Right renal pelvis (tissue), 4 donors: ENCODE measurements at places on chromosomes 12 and 14. TPM values are rescaled to one million over a fixed set of nuclear protein-coding genes. Genes with fewer than 3 reads are reported as not detected.
A peak's percentile ranks its signal among the peaks of the same experiment; 100 is the strongest.

Gene USP44
- 2.3 TPM for polyA plus RNA-seq

DNA sequence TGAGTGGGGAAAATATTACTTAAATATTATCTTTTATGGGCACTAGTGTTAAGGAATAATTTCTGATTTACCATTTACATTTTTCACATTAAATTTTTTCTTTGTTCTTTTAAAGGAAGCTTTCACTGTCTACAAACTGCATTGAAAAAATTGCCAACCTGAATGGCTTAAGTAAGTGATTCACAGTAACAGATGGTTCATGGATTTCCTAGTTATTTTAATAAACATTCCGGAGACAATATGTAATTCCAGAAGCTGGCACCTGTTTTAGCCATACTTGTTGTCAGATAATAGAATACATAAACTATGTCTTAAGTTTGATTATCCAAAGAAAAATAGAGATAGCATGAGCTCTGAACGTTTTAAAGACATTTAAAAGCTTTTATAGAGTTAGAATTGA, 17.1 kb downstream of the DNAL1 start:
- no peak for DNase-seq

DNA sequence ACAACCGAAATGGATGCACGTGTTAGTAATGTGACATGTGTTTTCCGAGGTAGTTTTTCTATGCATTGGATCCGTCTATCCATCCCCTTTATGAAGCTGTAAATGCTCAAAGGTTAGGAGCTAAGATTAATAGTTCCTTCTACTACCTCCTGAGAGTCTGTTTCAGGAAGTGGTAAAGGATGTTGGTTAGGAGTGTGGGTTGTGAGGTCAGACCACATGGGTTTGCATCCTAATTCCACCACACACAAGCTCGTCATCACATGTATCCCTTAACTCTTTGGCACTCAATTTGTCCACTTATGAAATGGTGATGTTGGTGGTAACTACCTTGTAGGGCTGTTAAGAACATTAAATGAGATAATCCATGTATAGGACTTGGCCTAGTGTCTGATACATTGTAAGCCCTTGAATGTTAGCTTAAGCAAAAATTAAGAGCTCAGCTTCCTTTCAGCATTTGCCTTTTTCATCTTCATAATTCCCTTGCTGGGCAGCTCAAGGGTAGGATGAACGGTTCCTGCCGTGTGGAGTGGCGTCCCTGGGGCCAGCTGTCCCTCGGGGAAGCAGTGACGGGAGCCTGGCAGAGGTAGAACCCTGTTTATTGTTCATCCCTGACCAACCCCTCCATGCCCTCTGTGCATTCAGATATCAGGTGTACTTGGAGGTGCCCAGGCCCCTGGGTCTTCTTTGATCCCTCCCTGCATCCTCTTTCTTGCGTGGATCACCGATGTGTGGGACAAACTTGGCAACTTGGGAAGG, 52.3 kb downstream of the TSPAN9 start:
- no peak for DNase-seq

DNA sequence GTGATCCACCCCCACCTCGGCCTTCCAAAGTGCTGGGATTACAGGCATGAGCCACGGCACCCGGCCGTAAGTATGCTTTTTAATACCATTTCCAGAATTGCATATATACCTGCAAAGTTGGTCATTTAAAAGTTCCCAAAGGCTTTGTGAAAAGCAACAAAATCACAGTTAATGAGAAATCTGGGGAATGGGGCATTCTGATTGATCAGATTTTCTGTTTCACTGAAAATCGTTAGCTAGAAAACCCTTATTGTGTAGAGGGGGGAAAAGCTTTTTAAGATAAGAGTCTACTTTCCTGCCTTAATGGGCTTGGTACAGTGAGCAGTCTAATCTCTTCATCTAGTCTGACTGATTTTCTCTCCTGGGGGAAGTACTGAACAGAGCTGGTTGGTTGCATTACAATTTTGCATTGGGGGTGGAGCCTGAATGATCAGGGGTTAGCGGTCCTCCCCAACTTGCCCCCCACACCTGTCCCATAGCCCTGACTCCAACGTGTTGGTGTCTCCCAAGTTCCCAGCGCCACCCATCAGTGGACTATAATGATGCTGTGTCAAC, 23.8 kb downstream of the IL31 start:
- DNase-seq: no peak

DNA sequence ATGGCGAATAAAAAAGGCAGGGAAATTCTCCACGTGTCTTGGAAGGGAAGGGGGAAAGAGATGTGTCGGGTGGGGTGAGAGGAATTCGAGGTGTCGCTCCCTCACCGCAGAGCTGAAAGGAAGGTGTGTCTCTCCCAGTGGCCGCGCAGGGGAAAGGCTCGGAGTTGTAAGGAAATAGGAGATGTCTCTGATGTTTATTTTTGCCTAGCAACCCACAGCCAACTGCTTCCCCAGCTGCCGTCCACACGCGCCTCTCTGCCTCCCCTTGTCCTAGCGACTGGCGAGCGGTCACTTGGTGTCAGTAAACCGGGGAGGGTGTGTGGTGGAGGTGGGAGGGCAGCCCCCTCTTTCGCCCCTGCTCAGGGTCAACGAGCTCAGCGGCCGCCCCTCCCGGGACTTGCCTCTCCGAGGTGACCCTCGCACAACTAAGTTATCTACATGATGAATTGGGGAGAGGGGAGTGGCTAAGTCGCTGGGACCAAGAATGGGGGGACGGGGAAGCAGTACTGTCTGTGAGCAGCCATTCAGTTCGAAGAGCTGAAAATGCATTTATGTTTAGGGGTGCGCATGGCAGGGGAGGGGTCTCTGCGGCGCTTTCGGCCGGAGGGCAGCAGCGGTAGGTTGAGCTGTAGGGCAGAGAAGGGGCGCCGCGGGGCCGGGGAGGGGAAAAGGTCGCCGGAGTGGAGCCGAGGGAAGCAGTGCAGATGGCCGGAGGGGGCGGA, 585 bp upstream of the DYRK2 start:
- DNase-seq: peak; percentile 75

- DNase-seq: no peak
These were observed 119.2 kb upstream of the SCAF11 start for GRCh38 chr12:46109343-46110222.

GRCh38 chr14:64628940-64629408, 75.2 kb upstream of the PLEKHG3 start:
- no peak for DNase-seq

- DNase-seq: no peak
These were observed 36.6 kb downstream of the RTL1 start for GRCh38 chr14:100866666-100867630.

DNA sequence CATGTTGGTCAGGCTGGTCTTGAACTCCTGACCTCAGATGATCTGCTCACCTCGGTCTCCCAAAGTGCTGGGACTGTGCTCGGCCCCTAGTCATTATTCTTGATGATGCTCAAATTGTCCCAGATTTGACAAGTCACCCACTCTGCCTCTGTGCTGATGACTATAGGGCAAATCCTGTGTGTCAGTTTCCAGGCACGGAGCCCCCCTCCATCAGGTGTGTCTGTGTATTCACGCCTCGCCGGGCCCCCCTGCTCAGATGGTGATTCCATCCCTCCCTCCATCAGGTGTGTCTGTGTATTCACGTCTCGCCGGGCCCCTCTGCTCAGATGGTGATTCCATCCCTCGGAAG, 4.3 kb upstream of the GPR132 start:
- DNase-seq: no peak

Gene VWF
- polyA plus RNA-seq: 16.9 TPM

- no peak for DNase-seq
These were observed 133.8 kb upstream of the CLEC14A start for GRCh38 chr14:38389681-38390080.

- DNase-seq: no peak
These were observed 743 bp upstream of the DTX1 start for GRCh38 chr12:113055594-113056380.

Gene CIDEB
- 24.0 TPM for polyA plus RNA-seq

GRCh38 chr12:114580306-114580705, 103.7 kb downstream of the TBX3 start:
- no peak for DNase-seq

GRCh38 chr12:49304161-49304560, 9.2 kb downstream of the PRPH start:
- DNase-seq: no peak

Gene OR4K1
- not detected for polyA plus RNA-seq

DNA sequence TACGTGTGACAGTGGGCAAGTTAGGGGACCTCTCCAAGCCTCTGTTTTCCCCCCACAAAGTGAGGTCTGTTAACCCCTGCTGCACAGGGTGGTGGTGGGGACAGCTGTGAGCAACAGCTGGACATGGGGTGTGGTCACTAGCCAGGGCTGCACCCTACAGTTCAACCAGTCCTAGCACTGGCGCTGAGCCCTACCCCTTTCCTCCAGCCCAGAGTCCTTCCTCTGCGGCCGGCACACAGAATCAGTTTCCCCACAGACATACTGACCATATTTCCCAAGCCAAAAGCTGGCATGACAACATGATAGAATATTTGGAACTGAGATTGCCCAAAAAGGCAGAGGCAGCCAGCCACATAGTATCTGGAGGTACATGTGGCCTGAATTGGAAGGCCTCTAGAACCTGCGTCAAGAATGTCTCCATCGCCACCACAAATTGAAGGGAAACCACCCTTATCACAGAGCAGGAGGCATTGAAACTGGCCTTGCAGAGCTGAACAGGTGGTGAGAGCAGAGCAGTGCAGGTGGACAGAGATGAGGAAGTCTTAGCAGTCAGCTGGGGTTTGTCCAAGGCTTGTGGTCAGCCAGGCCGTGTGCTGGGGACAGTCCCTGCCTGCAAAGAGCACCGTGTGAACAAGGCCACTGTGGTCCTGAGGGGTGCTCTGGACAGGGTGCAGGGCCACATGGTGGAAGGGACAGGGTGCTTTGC, 21.2 kb downstream of the DEGS2 start:
- DNase-seq: no peak

- DNase-seq: no peak
These were observed 65.2 kb downstream of the EP400 start for GRCh38 chr12:132014915-132015280.

Gene KRT8
- 195 TPM for polyA plus RNA-seq

Gene GRIP1
- polyA plus RNA-seq: 21.5 TPM

DNA sequence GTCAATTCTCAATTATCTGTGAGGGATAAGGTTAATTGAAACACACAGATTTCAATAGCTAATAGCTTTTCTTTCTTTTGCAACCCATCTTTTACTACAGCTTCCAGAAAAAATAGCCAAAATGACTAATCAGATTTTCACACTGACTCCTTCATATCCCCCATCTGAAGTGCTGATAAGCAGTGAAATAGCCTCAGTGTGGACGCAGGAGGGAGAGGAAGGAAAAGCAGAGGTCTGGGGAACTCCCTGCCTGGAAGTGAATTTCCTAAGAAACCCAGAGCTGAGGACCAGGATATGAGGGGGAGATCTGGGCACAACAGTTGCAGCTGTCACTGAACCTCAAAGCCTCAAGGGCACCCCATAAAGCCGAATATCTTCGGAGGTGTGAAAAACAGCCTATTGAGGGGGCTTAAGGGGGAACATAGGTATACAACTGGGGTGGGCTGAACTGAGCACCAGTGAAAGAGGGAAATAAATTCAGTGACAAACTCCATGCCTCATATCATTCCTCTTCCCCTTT, 60.9 kb downstream of the EMP1 start:
- no peak for DNase-seq

GRCh38 chr12:58079806-58080205, 138.4 kb downstream of the ATP23 start:
- DNase-seq: no peak

DNA sequence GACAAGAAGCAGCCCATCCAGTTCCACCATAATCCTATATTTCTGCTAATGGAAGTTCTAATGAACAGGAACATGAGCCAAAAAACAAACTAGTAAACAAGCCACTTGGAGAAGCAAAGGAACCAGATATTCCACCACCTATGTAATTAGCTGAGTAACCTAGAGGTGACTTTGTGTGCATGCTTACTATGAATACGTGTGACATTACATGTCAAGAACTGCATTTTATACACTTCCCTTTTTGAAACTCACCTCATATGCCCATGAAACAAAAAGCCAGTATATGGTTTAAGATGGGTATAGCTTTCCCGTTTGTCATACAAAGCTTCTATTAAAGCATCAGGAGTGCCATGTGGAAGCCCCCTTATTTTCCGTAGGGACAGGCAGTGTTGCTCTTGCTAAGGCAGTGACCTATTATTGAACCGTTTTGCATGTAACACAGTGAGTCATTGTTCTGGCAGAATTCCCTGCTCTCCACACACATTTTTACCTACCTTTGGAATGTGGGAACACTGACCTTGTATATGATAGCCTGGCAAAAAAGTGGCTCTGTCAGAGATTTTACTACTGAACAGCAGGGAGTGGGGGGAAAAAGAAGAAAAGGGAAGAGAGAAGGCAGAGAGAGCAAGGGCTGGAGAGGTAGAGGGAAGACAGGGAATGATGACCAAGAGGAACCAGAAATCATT, 34.8 kb upstream of the FRMD6 start:
- no peak for DNase-seq

- DNase-seq: no peak
These were observed 239.8 kb downstream of the CACNA1C start for GRCh38 chr12:2292560-2292959.

DNA sequence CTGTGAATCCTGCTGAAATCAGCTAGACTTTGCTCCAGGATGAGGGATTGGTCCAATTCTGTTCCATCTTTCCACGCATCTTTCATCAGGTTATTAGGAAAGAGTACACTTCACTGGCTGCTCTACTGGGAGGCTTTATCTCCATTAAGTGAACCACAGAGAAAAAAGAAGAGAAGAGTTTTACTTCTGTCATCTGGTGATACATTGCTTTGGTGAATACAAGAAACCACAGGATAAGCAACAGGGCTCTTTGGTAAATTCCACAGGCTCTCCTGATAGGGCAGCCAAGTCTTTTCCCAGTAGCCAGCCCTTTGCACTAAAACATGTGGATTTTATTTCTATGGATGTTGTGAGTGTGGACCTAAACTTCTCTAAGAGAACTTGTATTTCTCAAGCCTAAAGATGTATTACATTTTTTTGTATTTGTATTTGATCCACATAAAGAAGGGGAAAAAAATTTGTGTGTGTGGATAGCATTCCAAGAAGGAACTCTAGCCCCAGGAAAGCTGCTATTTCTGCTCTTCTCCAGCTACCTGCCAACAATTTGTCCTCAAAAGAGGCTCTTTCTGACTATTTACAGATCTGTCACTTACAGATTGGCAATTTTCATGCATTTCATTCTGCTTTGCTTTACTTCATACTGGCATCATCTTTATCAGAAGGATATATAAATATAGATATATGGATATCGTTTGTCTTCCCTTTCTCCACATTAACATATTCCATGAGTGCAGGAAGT, 1117.6 kb upstream of the TMEM132C start:
- no peak for DNase-seq

Gene AKAP6
- 3.7 TPM for polyA plus RNA-seq

DNA sequence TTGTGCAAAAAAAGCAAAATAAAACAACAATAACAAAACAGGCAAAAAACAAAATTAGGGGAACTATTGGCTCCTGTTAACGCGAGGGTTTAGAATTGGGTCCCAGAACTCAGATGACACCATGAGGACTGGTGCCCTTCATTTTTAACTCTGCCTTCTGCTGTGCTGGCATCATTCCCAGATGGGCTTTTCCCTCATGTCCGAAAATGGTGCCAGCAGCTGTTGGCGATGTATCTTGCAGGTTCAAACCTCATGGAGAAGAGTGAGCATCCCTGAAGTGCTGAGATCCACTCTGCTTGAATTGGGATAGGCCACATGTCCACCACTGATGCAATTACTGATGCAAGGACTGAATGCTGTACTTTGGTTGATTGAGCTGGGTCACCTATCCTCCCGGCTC, 61.1 kb downstream of the MYRFL start:
- no peak for DNase-seq

Gene NAV3
- 11.2 TPM for polyA plus RNA-seq

GRCh38 chr14:76644855-76645518, 116.3 kb upstream of the VASH1 start:
- DNase-seq: no peak

Gene LRRC43
- 5.5 TPM for polyA plus RNA-seq

- DNase-seq: no peak
These were observed 10.8 kb downstream of the KRT1 start for GRCh38 chr12:52669426-52669825.

Gene LGMN
- 128 TPM for polyA plus RNA-seq

Gene PRB2
- not detected for polyA plus RNA-seq
